ENCODE measurements at places on chromosomes 5 and 9.
A peak's percentile ranks its signal among the peaks of the same experiment; 100 is the strongest.

DNA sequence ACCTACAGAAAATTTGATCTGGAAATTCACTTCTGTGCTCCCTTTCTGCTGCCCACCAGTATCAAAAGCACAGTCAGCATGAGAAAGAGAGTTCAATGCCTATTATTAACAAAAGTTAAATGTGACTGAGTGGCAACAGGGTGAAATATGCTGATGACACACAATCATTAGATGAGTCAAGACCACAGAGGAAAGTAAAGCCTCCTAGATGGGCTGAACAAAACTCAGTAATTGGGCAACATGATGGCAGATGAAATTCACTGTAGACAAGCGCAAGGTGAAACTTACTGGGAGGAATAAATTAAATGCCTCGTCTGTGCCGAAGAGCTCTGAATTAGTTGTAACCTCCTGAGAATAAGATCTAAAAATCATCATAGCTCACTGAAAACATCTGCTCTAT, 752.8 kb downstream of the IRX1 start:
- no peak for DNase-seq

- DNase-seq, result no peak
Measured at GRCh38 chr5:31730139-31730538, 91.2 kb downstream of the PDZD2 start.

DNA sequence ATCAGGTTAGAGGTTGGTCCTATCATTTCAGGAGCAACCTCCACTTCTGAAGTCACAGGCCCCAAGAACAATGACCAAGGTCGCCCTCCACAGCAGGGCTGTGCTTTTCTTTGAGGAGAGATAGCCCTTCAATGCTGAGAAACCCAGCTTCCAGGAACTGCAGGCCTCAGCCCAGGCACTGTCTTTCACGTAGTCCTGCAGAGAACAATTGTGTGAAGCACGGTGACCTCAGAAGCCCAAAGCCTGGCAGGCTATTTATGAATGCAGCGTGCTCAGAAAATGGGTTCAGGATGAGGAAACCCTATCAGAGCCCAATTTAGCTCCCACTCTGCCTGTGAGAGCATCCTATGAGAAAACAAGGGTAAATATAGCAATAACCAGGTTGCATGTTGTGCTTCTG, 388.3 kb downstream of the PLK2 start:
- DNase-seq, result no peak

GRCh38 chr5:148421661-148422060, 37.9 kb downstream of the FBXO38 start:
- no peak for DNase-seq

GRCh38 chr5:13478831-13479465, 465.5 kb downstream of the DNAH5 start:
- DNase-seq, result peak; percentile 72

GRCh38 chr9:80094176-80094771, 522.5 kb downstream of the TLE4 start:
- DNase-seq, result no peak

DNA sequence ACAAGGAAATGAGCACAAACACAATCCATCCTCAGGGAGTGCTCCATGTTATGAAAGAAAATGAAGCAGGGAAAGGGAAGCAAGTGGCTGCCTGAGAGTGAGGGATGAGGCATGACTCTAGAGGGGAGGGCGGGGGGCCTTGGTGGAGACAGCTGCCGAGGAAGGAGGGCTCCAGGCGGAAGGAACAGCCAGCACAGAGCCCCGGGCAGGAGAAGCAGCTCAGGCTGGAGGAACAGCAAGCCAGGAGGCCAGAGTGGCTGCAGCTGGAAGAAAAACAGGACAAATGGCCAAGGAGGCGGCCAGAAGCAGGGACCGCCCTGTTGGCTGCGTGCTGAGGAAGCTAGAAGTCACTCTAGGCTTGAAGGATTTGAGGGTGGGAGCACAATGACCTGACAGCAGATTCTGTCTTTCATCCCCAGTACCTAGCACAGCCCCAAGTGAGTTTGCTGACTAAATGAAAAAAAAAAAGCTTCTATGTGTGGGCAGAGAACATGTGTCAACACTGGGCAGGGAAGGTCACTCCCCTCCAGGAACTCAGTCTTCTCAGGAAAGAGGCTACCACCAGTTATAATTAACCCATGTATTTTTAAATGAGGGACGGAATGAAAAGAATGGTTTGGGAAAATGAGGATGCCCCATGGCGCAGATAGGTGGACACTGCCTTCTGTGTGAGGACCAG, 142.8 kb downstream of the DCP2 start:
- DNase-seq, result no peak

- DNase-seq, result peak; percentile 95
Measured at GRCh38 chr5:106827061-106827460, 843.7 kb downstream of the EFNA5 start.

GRCh38 chr5:147949711-147950573, 43.6 kb upstream of the C5orf46 start:
- DNase-seq, result peak; percentile 45

DNA sequence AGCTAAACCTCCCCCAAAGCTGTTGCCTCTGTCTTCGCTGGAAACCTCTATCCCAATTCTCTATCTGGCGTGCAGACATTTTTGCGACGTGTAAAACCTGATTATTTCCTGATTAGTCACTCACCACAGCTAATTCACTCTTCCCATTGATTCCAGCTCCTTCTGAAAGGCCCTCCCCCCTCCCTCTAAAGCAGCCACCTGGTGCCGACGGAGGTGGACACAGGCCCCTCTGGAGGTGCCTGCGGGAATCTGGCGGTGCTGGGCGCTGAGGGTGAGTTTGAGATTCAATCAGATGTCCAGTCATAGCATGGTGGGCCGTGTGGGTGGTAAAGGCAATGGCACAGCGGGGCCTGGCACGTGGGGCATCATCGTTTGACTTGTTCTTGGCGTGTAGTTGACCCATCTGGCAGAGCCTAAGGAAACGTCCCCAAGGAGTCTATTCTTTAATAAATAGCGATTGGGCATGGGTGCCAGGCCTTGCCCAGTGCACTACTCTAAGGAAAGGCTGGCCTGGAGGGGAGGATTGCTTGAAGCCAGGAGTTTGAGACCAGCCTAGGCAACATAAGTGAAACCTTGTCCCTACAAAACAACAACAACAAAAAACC, 271.1 kb upstream of the MVB12B start:
- DNase-seq, result peak; percentile 28

DNA sequence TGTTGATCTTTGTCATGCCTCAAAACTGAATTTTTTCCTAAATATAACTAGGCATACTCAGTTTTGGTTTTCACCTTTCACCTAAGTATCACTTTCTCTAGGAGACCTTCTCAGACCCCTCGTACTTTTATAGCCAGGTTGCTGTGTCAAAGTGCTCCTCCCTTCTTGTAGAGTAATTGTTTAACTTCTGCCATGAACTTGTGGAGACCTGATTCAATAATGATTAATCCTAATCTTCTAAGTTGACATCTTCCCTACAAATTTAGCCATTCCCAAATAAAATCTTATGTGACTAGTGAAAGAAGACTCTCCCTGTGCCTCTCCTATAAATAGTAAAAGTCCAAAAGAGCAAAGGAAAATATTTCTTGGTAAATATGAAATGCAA, 159.8 kb downstream of the SPATA31D1 start:
- DNase-seq, result no peak

GRCh38 chr9:38622288-38622674, 1.9 kb upstream of the ANKRD18A start:
- no peak for DNase-seq

DNA sequence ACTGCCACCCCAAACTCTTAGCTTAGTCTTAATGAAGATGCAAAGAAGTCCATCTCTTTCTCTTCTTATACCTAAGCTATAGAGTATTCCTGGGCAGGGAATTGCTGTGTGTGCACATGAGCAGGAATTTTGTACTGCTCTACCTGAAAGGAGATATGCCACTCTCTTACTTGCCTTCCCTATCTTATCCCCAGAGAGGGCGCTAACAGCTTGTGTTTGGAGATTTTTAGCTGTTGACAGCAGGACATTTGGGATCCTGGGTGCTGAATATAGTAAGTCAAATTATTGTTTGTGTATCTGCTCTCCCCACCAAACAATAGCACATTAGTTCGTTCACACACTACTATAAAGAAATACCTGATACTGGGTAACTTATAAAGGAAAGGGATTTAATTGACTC, 159.5 kb downstream of the GABRG2 start:
- DNase-seq, result no peak

DNA sequence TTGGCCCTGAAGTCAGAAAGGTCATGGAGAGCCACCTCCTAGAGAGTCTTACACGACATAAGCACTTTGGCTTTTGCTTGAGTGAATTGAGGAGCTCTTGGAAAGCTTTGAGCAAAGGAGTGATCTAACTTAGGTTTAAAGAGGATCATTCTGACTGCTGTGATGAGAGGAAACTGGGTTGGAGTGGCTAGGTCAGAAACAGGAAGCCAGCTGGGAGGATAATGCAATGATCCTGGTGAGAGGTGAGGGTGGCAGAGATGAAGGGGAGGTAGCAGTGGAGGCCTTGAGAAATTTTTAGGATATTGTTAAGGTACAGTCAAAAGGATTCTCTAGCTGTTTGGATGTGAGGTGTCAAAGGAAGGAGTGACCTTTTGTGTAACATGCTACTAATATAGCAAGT, 32.2 kb upstream of the ROPN1L start:
- no peak for DNase-seq

DNA sequence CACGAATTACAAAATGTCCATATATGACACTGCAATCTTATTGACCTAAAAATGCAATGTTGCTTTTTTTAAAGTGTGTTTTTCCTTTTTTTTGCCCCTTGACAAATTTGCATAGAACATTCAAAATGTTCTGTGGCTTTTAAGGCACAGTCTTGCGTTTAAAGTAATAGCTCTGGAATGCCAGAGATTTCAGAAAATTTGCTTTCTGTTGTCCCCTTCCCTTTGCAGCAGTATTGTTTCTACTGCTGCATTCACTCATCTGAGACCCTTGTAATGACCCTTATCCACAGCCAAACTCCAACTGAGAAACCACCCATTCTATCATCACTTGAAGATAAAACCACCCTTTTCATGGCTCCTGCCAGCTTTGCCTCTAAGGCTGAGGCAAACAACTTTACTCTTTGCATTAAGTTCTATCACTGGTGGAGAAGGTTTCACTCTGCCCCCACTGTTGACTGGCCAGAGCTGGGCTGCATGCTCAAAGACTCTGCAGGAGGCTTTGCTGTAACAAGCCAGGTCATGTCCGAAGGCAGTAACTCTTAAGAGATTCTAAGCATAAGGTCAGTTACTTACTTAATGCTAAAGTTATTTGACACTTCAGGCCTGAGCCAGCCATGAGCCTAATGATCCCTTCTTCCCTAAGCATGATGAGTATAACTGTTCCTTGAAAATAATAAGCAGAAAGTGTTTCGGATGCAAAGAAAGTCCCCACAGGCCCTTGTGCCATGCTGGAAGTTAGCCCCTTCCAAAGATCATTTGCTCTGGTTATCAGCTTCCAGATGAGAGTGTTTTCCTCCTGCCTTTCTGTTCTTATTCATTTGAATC, 101.9 kb downstream of the CD180 start:
- DNase-seq, result peak; percentile 78

DNA sequence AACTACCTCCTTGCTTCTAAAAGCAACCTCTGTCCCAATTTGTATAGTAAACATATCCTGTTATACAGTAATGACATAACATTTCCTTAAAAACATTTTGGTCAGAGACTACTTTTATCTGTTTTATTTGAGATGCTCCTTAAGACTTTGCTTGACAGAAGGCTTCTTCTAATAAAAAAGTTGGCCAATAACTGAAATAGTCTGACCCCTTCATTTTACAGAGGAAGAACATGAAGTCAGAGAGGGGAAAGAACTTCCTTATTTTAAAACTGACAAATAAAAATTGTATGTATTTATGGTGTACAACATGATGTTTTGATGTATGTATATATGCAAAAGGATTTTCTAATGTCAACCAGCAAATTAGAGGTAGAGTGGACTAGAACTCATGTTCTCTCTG, 35.8 kb upstream of the SPARC start:
- DNase-seq, result no peak

- DNase-seq, result no peak
Measured at GRCh38 chr5:76952795-76953536, at the start of gene CRHBP. TSS of gene CRHBP (plus strand) at chr5:76953045. CDS start at chr5:76953135, 90 bp downstream.

DNA sequence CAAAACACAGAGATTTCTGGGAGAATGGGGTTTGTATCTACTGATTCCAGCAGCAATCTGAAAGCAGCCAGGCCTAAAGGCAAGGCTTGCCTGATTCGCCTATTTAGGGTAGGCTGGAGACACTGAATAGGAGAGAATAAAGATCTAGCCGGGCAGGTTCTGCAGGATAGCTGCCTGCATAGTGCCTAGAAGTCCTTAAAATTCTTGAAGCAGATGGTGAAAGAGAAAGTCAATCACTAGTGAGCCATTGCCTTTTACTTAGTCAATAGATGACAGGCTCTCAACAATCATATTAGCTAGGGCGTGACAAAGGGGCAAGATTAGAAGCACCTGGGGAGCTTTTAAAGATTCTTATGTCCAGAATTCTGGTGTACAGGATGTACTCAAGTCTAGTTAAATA, 522.7 kb downstream of the HTR1A start:
- DNase-seq, result no peak

DNA sequence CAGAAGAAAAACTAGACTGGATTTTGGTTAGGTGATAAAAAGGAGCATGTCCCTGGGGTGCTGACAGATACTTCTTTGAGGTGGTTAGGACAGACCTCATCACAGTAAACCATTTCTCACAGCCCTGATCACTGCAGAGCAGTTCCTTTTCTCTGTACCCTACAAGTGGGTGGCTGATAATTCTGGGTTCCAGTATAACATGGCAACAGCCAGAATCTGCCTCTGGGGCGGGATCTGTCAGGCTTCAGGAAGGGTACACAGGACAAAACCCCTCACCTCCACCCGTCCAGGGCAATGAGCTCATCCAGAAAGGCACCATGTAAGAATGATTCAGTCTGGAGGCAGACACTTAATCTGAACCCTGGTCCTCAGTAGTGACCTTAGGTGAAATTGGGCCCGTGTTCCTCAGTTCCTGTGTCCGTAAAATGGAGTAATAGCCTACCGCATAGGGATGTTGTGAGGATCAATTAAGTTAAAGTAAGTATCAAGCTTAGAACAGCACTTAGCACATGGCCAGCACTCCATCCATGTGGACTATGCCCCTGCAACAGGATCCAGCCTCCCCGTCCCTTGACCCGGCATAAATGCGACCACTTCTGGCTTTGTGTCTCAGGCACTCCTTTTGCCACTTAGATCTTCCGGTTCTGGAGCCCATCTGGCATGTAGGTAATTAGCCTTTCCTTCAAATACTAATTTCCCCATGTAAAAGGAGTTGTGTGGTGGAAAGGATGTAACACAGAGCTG, 129.2 kb downstream of the LHFPL2 start:
- DNase-seq, result no peak
